ENCODE measurements at places on chromosomes 6 and 20.

DNA sequence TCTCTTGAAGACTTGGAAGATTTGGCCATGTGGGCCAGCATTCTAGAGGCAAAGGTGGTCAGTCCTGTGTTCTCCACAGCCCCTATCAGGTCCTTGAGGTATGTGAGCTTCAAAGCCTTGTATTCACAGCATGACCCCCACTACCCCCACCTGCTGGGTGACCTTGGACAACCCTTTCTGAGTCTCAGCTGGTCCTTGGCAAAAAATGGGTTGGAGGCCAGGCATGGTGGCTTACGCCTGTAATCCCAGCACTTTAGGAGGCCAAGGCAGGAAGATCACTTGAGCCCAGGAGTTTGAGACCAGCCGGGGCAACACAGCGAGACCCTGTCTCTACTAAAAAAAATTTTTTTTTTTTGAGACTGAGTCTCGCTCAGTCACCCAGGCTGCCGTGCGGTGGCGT lies 42.6 kb downstream of the UBE2V1 start:
- no peak for DNase-seq

- DNase-seq = no peak
Measured at GRCh38 chr6:139485185-139485584, 110.7 kb upstream of the CITED2 start.

- DNase-seq = no peak
Measured at GRCh38 chr6:116932496-116932895, 55.5 kb downstream of the RFX6 start.

DNA sequence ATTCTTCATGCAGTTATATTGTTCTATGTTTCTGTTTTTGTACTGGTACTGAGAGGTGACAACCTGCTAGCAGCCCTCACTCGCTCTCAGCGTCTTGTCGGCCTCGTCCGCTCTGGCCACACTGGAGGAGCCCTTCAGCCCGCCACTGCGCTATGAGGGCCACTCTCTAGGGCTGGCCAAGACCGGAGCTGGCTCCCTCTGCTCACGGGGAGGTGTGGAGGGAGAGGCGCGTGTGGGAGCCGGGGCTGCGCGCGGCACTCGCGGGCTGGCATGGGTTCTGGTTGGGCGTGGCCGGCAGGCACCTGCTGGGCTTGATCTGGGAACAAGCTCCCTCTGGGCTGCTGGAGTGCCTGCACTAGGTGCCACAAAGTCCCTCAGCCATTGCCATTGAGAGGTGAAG lies 1323.8 kb upstream of the EYS start:
- DNase-seq = no peak

GRCh38 chr20:41344938-41345728 lies 4.5 kb downstream of the LPIN3 start:
- DNase-seq = no peak
